CD4-positive, CD25-positive, alpha-beta regulatory T cell (primary cell): ENCODE measurements at places on chromosomes 3 and 15.

- no peaks in the 10 kb centered on the region for H3K36me3 ChIP-seq
- H3K27me3 ChIP-seq = no peaks in the 10 kb centered on the region
- DNase-seq = no peak
- no peaks in the 10 kb centered on the region for H3K4me1 ChIP-seq
- H3K4me3 ChIP-seq = no peak overlapping the region
Measured at GRCh38 chr15:98772895-98773294, 124.6 kb downstream of the IGF1R start.

GRCh38 chr3:65497236-65497635 is 541.5 kb downstream of the MAGI1 start:
- H3K27ac ChIP-seq = no peak overlapping the region
- no peak overlapping the region for H3K4me3 ChIP-seq
- no peaks in the 10 kb centered on the region for H3K36me3 ChIP-seq
- H3K4me1 ChIP-seq = no peaks in the 10 kb centered on the region

DNA sequence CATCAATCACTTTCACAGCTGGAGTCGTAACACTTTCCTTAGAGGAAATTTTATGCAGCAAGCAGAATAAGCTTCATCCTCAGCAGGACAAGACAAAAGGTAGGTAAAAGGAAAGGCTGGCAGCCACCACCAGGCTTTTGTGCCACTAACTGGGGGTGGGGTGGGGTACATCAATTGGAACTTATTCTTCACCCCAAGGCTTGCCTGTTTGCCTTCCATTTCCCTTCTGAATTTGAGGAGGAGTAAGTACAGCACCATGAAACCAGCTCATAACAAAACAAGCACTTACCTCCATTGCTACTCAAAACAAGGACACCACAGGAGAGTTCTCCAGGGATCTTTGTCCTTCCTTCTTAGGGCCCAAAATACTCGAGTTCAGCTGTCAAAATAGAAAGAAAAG is 296.8 kb downstream of the ARRDC4 start:
- no peak for DNase-seq
- no peak overlapping the region for H3K4me3 ChIP-seq
- H3K36me3 ChIP-seq = no peaks in the 10 kb centered on the region
- no peak overlapping the region for H3K27ac ChIP-seq
- no peaks in the 10 kb centered on the region for H3K4me1 ChIP-seq

GRCh38 chr3:115921711-115922110 is 298.4 kb downstream of the GAP43 start:
- H3K27ac ChIP-seq = no peak overlapping the region
- H3K36me3 ChIP-seq = no peaks in the 10 kb centered on the region
- no peak overlapping the region for H3K4me3 ChIP-seq
- no peak for DNase-seq

DNA sequence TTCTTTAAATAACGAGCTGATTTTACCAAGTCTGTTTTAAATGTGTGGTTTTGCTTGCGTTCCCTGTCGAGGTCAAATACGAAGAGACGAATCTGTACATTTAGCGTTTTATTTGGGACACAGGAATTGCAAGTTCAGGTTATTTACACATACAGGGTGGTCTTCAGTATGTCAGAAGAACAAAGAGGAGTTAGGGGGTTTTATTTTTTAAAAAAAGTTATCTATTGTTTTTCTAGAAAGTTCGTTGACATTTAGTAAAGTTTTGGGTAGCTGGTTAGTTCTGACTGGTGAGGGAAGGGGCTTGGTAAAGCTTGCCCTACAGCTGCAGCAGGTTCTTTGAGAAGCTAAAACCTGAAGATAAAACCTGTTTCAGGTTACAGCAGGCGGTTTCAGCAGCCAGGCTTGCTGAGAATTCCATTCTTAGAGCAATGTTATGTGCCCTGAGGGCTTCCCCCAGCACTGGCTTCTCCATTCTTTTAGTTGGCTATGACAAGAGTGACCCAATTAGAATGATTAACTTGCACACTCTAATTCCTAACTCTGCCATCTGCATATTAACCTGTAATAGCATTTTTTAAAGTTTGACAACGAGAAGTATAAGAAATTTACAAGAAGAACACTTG is 815 bp upstream of the ZNF280D start:
- no peak for DNase-seq
- H3K27me3 ChIP-seq = no peaks in the 10 kb centered on the region
- no peak overlapping the region for H3K27ac ChIP-seq
- H3K4me3 ChIP-seq = peak overlapping the region; percentile 58
- peaks cover 24% of the 10 kb centered on the region for H3K4me1 ChIP-seq

GRCh38 chr15:52042051-52042851 is 23.2 kb downstream of the MAPK6 start:
- DNase-seq = no peak
- no peaks in the 10 kb centered on the region for H3K27me3 ChIP-seq
- no peak overlapping the region for H3K4me3 ChIP-seq
